ENCODE measurements at places on chromosomes 4 and X.

DNA sequence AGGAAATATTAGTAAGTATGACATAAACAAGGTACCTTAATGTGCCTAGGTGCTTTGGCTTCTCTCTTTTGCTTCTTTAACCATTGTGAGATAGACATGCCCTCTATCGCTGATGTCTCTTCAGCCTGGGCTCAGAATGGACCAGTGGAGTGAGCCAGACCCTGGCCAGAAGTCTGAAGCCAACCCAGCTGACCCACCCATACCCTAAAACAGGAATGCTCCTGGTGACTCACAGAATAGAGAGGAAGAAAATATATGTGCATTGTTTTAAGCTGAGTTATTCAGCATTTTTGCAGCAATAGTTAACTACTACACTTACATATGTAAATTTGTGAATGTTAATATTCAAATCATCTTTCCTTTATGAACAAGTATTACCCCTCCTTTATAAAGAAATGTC is 167.5 kb upstream of the PCDH10 start:
- no peak for DNase-seq

DNA sequence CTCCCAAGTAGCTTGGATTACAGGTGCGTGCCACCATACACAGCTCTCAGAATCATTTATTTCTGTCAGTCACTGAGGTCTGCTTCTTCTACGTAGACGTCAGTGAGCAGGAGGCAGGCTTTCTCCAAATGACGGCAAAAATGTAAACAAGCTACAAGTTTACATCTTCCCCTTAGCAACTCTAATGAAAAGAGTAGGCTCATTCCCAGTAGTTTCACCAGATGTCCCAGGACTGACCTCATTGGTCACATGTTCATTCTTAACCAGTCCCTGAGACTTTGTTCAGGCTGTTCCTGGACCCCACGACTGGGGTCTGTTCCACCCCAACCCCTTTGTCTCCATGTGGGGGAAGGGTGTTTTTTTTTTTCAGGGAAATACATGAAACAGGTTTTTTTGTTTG is 67.1 kb downstream of the TENM3 start:
- DNase-seq = no peak

DNA sequence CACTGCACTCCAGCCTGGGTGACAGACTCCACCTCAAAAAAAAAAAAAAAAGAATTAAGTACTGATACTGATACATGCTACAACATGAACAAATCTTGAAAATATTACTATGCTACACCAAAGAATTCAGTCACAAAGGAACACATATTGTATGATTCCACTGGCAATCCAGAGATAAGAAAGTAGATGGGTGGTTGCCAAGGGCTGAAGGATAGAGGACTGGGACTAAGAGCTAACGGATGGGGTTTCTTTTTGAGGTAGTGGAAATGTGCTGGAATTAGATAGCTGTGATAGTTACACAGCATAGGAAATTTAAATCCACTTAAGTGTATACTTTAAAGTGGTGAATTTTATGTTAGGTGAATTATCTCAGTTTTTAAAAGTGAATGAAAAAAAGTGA is 12.5 kb downstream of the ATP11C start:
- DNase-seq = no peak

DNA sequence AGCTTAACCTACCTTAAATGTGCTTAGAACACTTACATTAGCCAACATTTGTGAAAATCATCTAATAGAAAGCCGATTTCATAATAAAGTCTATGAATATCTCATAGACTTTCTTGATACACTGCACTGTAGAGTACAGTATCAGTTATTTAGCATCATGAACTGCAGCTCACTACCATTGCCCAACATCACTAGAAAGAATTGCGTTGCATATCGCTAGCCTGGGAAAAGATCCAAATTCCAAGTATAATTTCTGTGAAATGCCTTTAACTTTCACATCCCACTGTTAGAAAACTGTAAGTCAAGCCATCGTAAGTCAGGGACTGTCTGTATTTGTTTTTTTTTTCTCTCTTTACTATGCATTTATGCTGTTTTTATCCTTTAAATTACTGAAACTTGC is 918.6 kb upstream of the PABPC4L start:
- no peak for DNase-seq

DNA sequence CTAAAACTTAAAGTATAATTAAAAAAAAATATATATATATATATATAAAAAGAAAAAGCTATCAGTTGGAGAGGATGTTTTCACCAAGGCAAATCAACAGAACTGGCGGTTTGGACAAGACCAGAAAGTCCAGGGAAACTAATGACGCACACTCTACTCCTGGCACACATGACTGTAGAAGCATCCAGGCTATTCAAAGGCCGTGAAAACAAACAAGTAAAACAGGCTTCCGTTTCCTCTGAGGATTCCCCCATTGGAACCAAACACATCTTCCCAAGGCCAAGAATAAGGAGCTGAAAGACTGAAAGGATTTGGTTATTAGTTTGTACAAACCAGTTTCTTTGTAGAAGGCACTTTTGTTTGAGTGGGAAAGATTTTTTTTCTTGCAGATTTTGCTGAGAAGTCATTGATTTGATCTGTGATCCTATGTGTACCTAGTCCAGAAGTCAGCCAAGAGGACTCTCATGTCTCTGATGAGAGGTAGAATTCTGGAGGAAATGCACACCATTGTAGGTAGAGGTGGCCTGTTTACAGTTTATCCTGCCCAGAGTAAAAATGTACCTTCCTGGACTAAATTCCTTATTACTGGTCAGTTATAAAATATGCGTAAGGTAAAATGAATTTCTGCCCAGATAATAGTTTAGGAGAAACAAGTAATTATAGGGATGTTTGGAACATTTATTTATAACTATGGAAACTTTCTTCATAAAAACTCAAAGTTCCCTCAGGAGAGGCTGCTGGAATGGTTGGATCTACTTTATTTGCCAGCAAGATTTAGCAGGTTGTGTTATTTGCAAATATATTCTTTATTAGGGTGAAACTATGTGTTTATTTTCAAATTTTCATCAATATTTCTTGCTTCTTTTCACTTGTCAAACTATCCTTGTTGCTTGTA is 66.5 kb downstream of the DMP1 start:
- no peak for DNase-seq

GRCh38 chrX:129115104-129115503 is 408.2 kb downstream of the SMARCA1 start:
- DNase-seq = no peak

DNA sequence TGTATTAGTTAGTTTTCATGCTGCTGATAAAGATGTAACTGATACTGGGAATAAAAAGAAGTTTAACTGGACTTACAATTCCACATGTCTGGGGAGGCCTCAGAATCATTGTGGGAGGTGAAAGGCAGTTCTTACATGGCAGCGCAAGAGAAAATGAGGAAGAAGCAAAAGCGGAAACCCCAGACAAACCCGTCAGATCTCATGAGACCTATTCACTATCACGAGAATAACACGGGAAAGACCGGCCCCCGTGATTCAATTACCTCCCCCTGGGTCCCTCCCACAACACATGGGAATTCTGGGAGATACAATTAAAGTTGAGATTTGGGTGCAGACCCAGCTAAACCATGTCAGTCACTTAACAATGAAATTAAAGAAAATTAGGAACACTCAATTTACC is 499.1 kb downstream of the FSTL5 start:
- DNase-seq = no peak

GRCh38 chrX:38669428-38669827 is 108.1 kb downstream of the TSPAN7 start:
- no peak for DNase-seq

GRCh38 chr4:93605163-93605562 is 223.4 kb upstream of the ATOH1 start:
- no peak for DNase-seq

- no peak for DNase-seq
These were observed 544.8 kb upstream of the ADGRL3 start for GRCh38 chr4:60655356-60655755.

DNA sequence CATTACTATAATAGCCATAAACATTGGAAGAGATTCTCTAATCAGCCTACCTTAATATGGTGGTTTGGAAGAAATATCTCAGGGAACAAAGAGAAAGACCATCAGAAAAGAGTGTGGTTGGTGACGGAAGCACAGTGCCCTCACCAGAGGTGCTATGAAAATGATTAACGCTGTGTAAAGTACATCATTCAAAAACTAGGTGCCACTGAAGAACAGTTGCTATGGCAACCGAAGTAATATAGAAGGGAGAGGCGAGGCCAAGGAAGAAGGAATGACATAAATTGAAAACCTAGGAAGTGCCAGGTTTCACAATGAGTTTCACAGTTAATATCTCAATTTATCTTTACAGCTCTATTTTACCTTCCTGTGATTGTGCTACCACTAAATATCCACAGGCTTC is 57.0 kb upstream of the ARSJ start:
- no peak for DNase-seq

GRCh38 chr4:93084599-93085305 is 743.8 kb upstream of the ATOH1 start:
- DNase-seq = no peak

DNA sequence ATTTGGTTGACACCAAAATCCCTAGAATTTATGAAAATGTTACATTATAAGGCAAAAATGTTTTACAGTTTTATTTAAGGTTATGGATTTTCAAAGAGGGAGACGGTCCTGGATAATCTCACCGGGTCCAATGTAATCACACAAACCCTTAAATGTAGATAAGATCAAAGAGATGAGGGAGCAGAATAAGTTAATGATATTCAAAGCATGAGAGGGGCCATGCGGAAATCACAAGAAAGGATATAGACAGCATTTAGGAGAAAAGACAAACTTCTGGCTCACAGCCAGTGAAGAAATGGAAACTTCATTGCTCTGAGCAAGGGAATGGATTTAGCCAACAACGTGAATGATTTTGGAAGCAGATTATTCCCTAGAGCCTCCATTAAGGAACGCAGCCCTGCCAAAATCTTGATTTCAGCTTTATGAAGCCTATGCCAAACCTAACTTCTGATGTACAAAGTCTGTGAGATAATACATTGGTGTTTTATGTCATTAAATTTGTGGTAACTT is 684.4 kb upstream of the GNPDA2 start:
- DNase-seq = no peak

DNA sequence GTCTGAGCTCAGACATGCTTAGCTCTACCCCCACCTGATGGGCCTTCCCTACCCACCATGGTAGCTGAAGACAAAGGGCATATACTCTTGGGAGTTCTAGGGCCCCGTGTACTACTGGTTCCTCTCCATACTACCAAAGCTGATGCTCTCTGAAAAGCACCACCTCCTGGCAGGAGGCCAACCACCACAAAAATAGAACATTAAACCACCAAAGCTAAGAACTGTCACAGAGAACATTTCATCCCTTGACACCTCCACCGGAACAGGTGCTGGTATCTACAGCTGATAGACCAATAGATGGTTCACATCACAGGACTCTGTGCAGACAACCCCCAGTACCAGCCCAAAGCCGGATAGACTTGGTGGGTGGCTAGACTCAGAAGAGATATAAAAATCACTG is 13.4 kb downstream of the EDA2R start:
- DNase-seq = no peak

GRCh38 chrX:149199734-149200133 is 305.4 kb downstream of the IDS start:
- no peak for DNase-seq

- no peak for DNase-seq
These were observed 24.9 kb downstream of the CD99L2 start for GRCh38 chrX:150873616-150874015.

- DNase-seq = no peak
These were observed 12.7 kb downstream of the MAD2L1 start for GRCh38 chr4:120053911-120054310.

DNA sequence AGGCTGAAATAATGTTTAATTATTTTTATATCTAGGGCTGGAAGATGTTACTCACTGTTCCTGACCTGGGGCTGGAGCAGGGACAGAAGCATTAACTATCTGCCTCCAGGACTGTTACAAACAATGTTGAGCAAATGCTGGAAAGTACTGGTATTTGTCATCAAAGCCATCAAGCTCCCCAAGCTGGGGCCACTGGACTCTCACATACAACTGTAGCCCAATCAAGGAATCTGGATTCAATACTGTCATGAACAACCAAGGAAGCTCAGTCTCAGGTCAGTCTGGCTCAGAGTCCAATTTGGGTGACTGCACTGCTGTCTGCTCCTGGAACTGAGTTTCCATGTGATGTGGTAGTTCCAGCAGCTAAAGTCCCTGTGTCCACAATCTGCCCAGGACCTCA is 50.4 kb downstream of the APOO start:
- DNase-seq = no peak

DNA sequence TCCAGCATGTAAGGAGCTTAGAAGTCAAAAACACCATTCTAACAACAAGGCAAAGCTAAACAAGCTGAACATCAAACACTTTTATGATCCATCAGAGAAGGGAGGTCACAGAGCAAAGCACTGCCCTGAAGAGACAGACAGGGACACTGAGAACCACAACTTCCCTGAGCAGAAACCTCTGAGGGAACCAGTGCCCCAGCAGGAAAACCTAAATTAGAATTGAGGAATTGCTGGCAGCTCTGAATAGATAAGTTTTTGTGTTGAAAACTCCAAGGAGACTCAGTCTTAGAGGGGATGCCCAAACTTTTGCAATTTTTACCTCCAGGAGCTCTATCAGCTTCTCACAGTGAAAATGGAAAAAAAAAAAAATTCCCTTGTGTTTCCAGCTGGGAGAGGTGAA is 83.0 kb upstream of the MAPK10 start:
- DNase-seq = no peak

DNA sequence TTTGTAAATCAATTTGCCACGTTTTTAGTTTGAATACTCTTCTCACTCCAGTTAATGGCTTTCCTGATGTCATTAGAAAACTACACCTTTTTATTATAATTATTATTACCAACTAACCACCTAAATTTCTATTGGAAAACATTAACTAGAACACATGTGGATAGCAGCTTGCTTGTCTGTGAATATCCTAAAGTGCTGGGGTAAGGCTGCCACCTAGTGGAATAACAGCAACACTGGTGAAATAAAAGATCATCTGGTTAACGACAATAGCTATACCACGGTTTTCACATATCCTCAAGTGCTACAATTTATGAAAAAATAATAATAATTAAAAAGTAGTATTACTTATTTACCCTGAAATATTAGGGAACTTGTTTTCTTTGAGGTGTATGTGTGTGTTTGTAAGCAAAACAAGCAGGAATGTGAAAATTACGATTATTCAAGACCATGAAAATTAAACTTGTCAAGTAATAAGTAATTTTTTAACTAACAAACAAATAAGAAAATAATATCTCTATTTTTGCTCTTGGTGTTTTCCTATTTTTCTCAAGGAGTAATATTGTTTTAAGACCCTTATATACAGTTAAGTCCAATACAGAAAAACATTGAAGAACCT is 130.1 kb upstream of the TECRL start:
- no peak for DNase-seq

- no peak for DNase-seq
These were observed 254.4 kb downstream of the NPFFR2 start for GRCh38 chr4:72286185-72286584.

GRCh38 chrX:154046031-154046781 is 26.5 kb upstream of the IRAK1 start:
- DNase-seq = no peak

GRCh38 chrX:72043636-72044035 is 88.1 kb downstream of the RTL5 start:
- DNase-seq = no peak

DNA sequence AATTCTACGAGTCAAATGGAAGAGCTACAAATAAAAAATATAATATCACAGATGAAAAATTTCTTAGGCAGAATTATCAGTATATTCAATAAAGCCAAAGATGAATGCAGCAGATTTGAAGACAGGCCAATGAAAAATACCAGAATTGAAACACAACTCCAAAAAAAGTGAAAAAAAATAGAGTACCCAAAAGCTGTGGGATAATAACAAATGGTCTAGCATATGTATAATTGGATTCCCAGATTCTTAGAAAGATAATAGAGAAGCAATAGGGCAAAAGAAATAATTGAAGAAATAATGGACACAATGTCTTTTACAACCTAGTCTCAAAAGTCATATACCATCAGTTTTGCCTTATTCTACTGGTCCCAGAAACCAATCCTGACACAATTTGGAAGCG is 4.4 kb downstream of the ANAPC10 start:
- DNase-seq = no peak
